NCI-H748 treated with DMSO at 0.1 percent for 48 hours (cell line): ENCODE measurements at places on chromosomes 1 and 21.
A peak's percentile ranks its signal among the peaks of the same experiment; 100 is the strongest.

DNA sequence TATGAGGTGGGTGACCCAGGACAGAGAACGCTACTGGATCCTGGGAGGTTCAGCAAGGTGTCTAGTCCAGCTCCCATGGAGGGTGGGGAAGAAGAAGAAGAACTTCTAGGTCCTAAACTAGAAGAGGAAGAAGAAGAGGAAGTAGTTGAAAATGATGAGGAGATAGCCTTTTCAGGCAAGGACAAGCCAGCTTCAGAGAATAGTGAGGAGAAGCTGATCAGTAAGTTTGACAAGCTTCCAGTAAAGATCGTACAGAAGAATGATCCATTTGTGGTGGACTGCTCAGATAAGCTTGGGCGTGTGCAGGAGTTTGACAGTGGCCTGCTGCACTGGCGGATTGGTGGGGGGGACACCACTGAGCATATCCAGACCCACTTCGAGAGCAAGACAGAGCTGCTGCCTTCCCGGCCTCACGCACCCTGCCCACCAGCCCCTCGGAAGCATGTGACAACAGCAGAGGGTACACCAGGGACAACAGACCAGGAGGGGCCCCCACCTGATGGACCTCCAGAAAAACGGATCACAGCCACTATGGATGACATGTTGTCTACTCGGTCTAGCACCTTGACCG lies 8.6 kb upstream of the PIGV start:
- no peak for DNase-seq

- peak; percentile 56 for DNase-seq
These were observed 10.6 kb upstream of the GADD45A start for GRCh38 chr1:67674260-67675011.

DNA sequence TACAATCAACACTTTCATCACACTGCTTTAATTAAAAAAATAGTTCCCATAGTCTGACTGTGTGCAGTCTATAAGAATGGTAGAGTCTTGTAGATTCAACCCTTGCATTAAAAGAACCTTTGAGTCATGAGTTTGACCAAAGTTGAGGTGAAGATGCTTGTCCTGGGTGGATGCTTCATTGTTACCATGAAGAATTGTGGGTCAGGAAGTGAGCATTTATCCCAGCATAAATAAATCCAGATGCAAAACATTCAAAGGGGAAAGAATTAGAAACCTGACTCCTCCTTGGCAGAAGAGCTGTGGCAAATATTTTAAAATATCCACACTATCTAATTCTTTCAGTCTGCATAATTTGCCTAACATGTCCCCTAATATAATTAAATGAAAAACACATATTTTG lies 72.9 kb upstream of the SPAG17 start:
- DNase-seq: no peak

DNA sequence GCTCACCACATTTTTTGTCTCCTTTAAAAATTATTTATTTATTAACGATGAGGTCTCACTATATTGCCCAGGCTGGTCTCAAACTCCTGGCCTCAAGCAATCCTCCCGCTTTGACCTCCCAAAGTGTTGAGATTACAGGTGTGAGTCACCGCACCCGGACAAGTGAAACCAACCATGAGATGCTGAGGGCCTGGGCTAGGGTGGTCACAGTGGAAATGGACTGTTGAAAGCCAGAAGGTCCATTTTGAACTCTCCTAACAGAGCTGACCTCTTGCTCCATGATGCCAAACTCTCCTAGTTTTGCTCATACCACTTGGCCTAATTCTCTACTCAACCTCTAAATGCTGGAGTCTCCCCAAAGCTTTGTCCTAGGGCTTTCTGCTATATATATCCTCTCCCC lies 109.1 kb downstream of the SLC45A1 start:
- DNase-seq: no peak

GRCh38 chr1:232450615-232451014 lies 179.3 kb downstream of the SIPA1L2 start:
- no peak for DNase-seq

GRCh38 chr1:44808938-44809917 lies 905 bp downstream of the BTBD19 start:
- no peak for DNase-seq

DNA sequence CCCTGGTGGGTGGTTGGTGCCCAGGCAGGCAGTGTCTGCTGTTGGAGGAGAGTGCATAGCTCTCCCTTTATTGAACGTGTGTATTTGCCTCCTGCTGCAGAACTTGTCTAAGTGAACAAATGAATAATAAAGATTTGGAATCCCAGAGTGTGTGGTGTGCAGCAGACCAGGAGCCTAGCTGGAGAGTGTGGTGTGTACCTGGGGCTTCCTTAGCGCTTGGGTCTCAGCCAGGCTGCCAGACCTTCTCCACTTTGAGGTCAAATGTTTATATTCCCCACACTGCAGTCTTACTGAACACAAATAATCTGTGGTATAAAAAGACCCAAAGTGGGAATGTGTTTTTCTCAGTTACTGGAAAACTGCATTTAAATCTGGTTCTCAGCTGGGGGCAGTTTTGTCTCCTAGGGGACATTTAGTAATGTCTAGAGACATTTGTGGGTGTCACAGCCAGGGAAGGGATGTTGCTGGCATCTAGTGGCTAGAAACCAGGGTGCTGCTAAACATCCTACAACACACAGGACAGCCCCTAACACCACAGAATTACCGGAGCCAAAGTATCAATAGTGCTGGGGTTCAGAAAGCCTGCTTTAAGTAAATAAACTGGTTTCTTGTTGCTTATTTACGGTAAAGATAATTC lies 23.6 kb downstream of the SLC37A1 start:
- DNase-seq: peak; percentile 5

DNA sequence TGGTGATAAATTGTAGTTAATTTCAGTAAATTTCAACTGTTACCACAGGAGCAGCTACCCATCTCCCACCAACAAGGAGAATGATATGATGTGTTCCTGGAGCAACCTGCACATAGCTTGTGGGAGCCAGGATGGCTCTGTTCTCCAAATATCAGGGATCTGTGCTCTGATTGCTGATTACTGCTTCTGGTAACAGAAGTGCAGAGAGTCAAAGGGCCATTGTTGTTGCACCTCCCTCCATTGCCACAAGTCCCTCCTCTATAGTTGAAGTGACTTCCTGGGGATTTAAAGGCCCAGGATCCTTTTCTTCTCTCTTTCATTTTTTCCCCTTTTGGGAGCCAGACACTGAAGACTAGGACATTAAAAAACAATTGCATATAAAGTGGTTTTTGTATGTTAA lies 51.6 kb upstream of the HPDL start:
- DNase-seq: no peak

DNA sequence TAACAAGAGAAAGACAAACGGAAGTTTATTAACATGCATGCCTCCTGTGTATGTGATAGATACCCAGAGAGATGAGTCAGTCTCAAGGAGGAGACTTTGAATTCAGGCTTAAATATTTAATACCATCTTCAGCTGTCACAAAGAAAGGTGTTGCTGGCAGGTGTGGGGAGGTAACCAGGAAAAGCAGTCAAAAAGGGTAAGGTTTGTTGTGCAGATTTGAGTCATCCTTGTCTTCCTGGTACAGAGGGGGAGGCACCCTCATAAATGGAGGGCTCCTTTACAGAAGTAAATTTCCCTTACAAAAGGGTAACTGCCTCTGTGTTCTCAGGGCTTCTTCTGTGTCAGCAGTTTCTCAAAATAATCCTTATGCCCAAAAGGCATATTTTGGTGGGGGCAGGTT lies 75.2 kb upstream of the B3GALT5 start:
- no peak for DNase-seq

DNA sequence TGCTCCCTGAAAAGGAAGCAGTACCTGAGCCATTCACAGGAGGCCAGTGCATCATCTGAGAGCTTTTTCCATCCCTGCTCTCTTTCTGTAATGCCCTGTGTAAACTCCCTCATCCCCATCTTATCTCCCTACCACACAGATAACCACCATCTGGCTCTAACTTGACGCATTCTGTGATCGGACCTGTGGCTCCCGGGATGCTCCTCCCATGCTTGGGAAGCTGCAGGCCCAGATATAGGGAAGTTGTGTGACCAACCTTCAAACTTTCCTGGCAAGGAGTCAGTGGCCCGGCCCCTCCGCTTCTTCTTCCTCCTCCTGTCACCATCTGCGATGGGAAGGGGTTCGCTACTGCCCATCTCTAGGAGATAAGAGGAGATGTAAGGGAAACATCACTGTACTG lies 21.1 kb downstream of the MKNK1 start:
- DNase-seq: no peak

GRCh38 chr1:42691157-42691498 lies 8.9 kb downstream of the YBX1 start:
- DNase-seq: no peak

- DNase-seq: no peak
These were observed 752.3 kb upstream of the ADAMTS5 start for GRCh38 chr21:27719226-27719625.

GRCh38 chr1:27395441-27396195 lies 3.2 kb downstream of the GPR3 start:
- peak; percentile 37 for DNase-seq

GRCh38 chr1:194734970-194735369 lies 1548.6 kb upstream of the B3GALT2 start:
- no peak for DNase-seq

GRCh38 chr1:212353181-212353580 lies 61.5 kb downstream of the PACC1 start:
- no peak for DNase-seq

GRCh38 chr21:42939582-42940413 lies 14.4 kb upstream of the ERVH48-1 start:
- DNase-seq: no peak

DNA sequence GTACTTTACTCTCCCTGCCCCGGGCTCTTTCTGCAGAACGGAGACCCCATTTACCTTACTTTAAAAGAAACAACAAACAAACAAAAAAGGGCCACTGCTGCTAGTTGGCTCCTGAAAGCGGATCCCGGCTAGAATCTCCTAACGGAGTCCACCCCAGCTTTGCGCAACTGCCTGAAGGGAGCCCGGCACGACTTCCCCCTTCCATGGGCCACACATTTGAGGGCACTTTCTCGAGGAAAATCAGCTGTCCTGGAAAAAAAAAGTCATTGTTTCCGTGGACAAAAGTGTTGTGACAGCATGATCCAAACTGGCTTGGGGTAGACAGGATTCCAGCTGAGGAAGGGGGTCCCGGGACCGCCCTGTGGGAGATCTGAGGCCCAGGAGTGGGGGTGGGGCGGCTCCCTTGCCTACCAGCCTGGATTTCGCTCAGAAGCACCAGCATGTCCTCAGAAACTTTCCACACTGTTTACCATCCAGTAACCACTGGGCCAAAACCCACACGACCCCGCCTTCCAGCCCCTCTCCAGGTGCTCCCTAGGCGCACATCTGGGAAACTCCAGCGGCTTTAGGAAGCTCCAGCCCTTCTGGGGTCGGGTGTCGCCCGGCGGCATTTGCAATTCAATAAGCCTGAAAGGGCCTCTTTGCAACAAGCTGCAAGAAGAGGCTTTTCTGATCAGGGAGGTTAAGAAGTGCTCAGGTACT lies 4.8 kb downstream of the RIPK4 start:
- no peak for DNase-seq

GRCh38 chr1:50978852-50979781 lies 9.1 kb downstream of the CDKN2C start:
- DNase-seq: peak; percentile 72

DNA sequence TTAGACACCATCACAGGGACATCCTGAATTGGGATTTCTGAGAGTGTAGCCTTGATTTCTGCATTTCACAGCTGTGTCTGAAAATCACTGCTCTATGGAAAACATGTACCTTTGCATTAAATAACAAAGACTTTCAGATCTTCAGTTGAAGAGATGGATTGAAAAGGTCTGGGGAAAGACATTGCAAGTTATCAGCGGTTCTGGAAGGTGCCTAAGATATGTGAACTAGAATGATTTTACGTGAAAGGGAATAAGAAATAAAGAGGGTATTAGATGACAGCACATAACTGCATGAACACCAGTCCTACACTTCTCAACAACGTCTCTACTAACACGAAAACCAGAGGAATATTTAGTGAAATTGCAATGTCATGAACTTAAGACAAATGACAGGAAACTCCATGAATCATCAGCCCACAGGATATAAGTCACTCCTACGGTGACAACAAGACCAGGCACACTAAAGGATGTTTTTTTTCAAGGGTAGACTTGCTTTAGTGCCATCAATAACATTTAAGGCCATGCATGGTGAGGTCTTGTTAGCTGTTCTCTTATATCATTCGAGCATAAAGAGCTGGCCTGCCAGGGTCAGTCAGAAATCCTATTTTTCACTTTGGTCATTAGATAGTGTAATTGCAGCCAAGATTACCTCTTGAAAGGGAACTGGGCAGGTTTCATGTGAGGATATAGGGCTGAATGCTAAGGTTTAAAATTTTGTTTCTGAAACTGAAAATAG lies 283.1 kb downstream of the GRIK1 start:
- no peak for DNase-seq

GRCh38 chr1:86409416-86410021 lies 13.4 kb upstream of the ODF2L start:
- no peak for DNase-seq

GRCh38 chr1:97571760-97572159 lies 349.1 kb downstream of the DPYD start:
- no peak for DNase-seq

DNA sequence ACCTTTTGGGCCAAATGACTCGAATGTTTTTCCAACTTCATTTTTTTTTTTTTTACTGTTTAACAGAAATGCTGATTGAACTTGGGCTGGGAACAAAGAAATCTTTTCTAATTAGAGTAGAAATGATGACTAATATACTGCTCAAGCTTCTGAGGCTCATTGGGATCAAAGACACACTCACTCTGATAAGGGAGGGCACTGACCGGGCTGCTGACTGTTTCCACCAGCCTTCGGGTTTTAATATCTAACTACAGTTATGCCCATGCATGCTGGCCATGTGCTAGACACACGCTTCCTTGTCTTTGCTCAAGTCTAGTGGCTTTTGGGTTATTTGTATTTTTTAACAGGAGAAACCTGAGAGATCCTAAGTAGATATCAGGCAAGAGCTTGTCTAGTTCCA lies 16.8 kb downstream of the ZBTB18 start:
- DNase-seq: no peak

DNA sequence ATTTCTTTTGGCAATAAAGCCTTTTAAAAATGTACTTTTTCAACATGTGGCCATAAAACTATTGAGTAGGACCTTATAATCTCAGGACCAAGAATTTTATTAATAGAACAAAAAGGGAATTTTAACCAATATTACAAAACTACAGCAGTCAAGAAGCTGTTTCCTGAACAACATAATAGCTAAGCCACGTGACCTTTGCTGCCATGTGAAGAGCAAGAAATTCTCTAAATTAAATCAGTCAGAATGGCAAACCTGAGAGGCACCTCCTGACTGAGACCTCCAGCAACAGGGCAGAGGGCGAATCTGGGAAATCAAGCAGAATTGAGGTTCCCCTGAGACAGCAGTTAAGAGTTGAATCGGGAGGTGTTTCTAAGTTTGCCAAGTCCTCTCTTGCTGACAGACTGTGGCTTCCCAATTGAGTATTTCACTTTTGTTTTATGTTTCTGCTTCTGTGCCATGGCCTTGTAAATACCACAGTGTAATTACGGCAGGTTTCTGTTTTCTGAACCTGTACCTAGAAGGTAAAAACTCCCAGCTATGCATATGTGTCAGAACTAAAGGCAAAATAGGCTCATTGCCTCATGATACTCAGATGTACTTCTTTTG lies 358.4 kb downstream of the NTNG1 start:
- no peak for DNase-seq
